Activated CD4-positive, alpha-beta T cell treated with anti-CD3 and anti-CD28 coated beads, Interleukin-2, Interleukin-4, amounts not matched to agents 100 ng/mL and 50 ng/mL, durations not matched to agents 16 hours and 8 hours (primary cell): ENCODE measurements at places on chromosomes 4 and X.

DNA sequence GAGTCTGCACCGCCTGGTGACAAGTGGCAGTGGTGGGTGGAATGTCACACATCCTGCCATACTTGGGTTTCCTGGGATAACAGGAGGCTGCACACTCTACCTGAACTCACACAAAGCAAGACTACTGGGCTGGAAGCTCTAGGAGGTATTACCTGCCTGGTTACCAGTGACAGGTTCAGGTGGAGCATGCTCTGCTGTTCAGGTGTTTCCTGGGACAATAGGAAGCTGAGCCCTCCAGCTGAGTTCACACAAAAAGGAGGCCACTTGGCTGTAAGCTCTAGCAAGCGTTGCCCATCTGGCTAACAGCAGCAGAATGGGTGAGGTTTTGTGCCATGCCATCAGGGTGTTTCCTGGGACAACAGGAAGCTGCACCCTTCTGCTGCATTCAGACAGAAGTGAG is 17.4 kb upstream of the UGT2B7 start:
- DNase-seq, result no peak

DNA sequence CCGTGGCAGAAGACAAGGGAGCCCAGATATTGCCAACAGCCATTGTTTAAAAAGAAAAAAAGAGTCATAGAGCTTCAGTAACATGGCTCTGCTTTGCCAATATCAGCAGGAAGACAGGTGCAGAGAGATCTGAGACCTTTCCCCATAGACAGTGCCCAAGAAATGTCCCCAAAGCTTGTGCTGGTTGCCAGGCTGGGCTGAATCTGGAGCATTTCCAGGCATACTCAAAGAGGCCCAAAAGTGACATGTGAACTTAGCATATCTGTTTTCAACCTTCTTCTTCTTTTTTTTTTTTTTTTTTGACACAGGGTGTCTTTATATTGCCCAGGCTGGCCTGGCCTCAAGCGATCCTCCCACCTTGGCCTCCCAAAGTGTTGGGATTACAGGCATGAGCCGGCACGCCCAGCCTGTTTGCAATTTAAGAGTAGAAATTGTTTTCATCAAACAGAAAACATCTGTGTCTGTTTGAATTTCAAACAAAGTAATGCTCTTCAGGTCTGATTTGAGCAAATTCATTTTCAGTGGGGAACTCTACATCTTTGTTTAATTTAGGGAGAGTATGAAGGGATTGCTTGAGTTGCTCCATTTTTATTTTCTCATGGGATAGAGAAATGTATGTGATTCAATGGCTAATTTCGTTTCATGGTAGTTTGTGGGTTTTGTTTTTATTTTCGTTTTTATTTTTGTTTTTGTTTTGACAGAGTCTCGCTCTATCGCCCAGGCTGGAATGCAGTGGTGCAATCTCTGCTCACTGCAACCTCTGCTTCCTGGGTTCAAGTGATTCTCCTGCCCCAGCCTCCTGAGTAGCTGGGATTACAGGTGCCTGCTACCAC is 56.6 kb upstream of the RBM47 start:
- no peak for DNase-seq

- DNase-seq, result no peak
Observed at GRCh38 chr4:3136454-3136853, 62.0 kb downstream of the HTT start.

DNA sequence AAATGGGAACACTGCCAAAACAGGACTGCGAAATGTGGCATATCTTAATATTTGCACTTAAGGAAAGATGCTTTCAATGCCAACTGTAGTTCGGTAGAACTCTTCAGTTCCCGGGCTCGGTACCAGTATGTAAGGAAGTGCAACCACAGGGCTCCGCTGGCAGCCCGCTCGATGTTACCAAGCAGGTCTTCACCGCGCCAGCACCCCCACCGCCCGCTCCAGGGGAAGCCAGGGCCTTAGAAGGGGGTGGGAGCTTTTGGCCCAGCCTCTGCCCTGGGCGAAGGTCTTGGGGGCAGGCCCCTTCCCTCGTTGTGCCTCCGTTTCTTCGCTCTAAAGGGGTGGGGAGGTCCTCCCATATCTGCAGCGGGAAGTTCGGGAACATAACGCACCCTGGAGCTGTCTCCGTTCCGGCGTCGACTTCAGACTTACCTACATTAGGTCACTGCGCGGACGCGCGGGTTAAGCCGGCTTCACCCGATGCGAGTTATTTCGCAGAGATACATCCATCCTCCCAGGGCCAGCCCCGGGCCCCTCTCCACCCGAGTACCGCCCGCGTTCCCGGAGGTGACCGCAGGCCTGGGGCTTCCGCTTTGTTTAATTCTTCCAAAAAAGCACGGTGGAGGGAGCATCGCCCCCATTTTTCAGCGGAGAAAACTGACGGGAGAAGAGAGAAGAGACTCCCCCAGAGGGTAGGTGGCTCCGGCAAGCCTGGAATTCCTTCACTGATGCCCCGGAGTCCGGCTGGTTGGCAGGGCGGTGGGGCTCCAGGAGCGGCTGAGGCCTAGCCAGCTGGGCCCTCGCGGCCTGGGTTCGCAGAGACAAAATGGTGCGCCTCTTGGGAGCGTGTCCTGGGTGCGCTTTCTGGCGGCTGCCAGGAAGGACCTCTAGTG is 1.0 kb upstream of the HMX1 start:
- no peak for DNase-seq

DNA sequence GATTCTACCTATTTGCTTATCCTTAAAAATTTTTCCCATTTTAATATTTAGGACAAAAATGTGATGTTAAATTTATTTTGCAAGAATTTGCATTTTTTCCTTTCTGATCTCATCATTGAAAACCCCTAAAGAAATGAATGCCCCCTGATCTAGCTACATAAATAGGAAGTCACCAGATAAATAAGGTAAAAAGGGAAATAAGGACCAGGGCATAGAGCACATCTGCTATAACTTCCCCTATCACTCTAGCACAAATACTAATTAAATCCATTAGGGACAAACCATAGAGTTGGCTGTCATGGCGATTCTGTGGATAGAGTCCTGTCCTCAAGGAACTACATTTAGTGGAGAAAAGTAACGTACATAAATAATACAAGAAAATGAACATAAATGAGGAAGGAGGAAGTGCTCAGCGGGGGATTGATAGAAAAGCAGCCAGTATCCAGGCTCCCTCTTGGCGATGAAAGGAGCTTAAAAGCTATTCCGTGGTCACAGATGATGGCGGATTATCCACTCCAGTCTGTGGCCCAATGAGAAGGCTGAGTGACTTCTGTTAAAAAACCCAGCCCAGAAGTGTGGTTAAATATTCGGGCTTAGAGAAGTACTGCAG is 76.9 kb upstream of the RPL34 start:
- DNase-seq, result no peak

- no peak for DNase-seq
Observed at GRCh38 chr4:56182356-56182755, 204.9 kb downstream of the AASDH start.

- no peak for DNase-seq
Observed at GRCh38 chr4:81395239-81395638, 76.5 kb downstream of the RASGEF1B start.

- no peak for DNase-seq
Observed at GRCh38 chr4:3207531-3208037, 41.4 kb upstream of the MSANTD1 start.

DNA sequence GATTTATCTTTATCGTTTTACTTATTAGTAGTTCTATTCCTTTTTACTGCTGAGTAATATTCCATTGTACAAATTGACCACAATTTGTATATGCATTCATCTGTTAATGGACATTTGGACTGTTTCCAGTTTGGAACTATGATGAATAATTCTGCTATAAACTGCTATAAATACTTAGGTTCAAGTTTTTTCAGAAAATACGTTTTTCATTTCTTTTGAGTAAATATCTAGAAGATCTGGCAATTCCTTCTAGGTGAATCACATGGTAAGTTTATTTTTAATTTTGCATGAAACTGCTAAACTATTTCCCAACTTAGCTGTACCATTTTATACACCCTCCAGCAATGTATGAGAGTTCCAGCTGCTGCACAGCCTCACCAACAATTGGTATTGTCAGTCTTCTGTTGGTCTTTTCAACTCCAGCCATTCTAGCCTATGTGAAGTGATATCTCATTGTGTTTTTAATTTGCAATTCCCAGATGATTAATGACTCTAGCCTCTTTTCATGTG is 22.2 kb downstream of the LIN54 start:
- DNase-seq, result no peak

DNA sequence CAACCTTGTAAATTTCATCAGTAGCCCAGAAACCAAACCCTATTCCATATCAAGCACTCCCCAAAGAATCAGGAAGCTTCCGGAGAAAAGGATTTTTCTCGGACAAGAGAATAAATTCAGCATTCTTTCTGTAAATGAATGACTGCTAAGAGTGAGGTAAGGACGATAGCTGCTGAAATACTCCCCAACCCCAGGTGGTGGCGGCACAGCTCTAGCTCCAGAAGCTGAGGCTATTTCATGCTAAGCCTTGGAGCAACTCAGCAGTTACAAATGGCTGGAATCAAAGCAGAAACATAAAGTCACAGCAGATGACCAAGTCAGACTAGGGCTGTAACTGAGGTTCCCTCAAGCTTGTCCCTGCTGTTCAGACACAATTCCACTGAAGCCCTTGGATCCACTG is 13.9 kb upstream of the PCDH19 start:
- DNase-seq, result no peak

GRCh38 chrX:45769761-45770582 is 569.3 kb upstream of the DIPK2B start:
- peak; percentile 68 for DNase-seq

GRCh38 chrX:16458208-16458607 is 191.8 kb upstream of the S100G start:
- DNase-seq, result no peak

- DNase-seq, result no peak
Observed at GRCh38 chr4:61428950-61429349, 228.8 kb downstream of the ADGRL3 start.

DNA sequence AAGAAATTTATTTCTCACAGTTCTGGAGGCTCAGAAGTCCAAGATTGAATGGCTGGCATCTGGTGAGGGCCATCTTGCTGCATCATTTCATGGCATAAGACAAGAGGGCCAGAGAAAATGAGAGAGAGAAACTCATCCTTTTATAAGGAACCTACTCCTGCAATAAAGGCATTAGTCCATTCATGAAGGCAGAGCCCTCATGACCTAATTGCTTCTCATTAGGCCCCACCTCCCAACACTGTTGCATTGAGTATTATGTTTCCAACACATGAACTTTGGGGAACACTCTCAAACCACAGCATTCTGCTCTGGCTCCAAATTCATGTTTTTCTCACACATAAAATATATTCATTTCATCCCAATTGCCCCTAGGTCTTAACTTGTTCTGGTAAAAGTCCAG is 14.2 kb downstream of the RNF175 start:
- no peak for DNase-seq

GRCh38 chrX:120380699-120381098 is 18.8 kb downstream of the ATP1B4 start:
- DNase-seq, result peak; percentile 9

DNA sequence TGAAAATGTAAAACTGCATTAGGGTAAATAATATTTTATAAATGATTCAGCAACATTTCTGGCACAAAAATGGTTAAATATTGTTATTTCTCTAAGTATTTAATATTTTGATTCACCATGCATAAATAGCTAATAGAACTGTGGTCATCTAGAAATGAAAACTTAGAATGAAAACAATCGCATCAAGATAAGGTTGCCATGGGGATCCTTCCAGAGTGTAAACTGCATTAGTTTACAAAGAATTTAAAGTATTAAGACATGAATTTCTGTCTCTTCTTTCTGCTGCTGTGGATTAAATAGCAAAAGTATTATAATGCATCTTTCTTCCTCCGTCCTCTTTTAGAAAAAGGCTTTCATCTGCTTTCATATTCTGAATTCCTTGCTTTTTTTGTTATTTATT is 1064.6 kb upstream of the SLIT2 start:
- DNase-seq, result no peak

DNA sequence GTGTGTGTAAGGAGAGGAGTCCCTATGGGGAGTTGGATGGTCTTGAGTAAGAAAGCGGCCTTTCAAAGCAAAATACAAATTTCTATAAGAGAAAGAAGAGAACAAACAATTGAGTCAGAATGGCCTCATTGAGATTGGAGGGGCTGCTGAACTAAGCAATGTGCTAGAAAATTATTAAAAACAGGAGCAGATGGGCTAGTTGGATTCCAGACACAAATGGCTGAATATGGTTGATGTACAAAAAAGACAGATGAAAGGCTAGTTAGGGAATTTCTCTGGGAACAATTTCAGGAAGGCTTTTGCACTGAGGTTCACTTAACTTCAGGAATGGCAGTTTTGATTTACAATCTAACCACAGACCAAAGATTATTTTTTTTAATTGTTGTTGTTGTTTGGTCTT is 1806.8 kb upstream of the TENM3 start:
- DNase-seq, result no peak

GRCh38 chr4:40990236-40990898 is 224.0 kb downstream of the APBB2 start:
- DNase-seq, result peak; percentile 12

DNA sequence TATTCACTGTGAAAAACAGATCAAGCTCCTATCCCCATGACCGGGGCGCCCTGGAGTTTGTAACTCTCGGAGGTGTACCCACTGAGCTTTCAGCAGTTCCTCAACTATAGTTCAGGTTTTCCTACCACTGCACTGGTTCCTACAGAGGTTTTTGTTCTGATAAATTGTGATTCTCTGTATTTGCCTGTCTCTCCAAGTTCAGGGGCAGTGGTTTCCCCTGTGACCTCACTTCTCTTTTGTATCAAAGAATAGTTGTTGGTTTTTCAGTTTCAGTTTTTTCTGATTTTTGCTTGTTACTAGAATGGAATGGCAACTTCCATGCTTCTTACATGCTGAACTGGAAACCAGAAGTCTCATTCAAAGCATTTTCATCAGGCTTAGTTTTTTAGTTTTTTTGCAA is 56.8 kb upstream of the PLS3 start:
- no peak for DNase-seq

- DNase-seq, result no peak
Observed at GRCh38 chrX:41542135-41542534, 95.0 kb downstream of the NYX start.

DNA sequence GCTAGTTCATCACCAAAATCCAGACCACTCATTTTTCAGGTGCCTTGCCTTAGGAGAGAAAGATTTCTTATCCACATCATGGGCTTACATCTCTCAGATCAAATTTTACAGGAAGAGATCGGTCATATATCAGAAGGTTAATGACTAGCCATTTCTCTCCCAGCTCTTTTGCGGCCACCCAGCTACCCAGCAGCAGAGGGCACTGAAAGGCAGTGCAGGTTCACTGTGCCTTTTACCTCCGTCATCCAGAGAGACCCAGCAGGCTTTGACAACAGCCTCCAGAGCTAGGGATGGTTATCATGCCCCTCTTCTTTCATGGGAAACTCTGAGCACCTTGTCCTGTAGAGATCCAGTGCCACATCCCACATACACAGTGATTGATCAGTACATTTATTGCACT is 384.8 kb downstream of the AFF2 start:
- DNase-seq, result no peak

DNA sequence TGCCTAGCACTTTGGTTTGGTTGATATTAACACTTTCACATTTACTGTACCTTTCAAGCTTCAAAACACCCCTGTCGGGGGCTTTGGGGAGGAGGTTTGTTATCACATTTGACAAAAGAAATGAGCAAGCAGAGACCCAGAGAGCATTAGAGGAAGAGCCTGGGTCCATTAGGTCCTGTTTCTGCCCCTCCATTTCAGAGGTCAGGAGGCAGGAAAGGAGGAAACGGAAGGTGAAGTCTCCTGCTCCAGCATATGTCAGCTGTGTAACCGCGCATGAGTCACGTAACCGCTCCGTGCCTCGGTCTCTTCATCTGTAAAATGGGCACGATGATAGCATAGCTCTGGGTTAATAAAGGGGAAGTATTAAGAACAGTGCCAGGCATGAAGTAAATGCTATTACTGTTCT is 201.9 kb upstream of the BCOR start:
- peak; percentile 66 for DNase-seq
